ENCODE measurements at places on chromosomes 7 and 10.

DNA sequence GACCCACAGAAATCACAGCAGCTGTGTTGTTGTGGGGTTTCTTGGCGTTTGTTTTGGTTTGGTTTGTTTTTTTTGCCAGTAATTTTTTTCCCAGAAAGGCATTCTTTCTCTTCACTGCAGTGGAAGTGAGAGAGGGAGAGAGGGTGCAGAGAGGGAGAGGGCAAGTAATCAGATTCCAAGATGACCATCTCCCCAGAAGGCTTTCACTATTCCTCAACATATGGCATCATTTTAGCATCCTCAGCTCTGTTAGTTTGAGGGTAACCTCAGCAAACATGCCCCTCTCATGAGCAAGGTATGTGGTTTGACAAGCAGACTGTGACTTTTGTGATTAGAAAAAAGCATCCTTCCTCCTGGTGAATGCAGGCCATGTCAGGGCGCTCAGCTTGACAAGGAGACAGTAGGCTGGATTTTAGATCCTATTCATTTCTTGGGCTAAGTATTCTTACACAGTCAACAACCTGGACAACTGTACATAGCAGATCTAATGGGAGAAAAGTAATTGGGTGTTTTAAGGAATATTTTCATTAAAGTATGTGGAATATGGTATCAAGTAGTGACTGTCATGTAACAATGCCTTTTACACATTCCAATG, 86.3 kb upstream of the PIK3CG start:
- DNase-seq: no peak

- no peak for DNase-seq
These were observed 4.8 kb downstream of the UPK3B start for GRCh38 chr7:76514926-76515771.

DNA sequence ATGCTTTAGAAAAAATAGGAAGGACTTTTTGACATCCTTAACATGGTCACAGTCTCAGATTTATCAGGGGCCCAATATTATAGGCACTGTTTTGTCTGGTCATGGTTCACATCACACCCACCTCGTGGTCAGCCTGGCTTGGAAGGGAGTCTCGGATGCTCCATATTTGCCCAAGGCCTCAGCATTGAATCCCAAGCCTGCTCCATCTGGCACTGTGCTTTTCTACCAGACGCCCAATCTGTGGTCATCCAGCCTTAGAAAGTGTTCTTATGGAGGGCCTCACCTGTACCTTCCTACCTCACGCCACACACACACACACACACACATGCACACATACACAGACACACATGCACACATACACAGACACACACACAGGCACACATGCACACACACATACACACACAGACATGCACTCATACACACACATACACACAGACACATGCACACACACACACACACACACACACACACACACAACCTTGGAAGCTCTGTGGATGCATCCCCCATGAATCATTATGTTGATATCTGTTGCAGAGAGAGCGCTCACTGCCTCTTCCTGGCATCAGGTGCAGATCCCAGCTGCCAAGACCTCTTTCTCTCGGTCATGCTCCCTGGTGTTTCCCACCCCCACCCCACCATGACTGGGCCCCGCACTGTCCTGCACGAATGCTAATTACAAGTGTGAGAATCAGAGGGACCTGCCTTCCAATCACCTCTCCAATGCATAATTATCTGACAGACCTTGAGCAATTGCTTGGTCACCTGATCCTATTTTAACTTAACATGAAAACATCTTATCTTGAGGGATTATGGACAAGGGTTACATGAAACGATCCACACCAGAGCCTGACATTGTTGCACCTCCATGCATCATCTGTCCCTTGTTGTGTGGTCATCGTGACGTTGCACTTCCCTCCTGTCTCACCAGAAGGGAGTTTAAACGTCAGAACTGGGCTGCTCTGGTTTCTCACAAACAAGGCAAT, 122.7 kb upstream of the TMEM72 start:
- DNase-seq: no peak

DNA sequence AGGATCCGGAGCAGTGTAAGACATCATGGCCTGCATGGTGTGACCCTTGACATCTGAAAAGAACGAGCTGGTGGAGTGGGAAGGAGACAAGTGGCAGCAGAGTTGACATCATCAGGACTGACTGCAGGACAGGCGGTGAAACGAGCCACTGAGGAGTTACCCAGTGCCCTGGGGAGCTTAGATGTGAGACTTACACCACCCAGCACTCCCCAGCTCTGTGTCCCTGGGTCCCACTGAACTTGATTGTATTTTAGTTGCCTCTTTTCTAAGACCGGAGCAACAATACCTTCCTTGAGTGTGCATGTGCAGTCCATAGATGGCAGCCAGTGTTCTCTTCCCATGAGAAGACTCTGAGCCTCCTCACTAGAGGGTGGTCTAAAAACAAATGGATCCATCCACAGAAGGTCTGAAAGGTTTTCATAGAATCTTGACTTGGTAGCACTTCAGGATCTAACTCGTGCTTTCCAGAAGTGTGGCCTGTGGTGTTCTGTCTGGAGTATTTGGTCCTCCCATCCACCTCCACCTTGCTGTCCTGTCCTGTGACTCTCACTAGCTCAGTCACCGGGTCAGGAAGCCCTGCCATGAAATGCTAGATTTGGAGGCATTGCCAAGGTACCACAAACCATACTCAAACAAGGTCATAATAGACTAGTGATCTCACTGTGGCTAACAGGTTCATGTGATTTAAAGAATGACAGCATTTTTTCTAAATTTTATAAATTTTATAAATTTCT, 59.0 kb downstream of the IKZF1 start:
- no peak for DNase-seq

- no peak for DNase-seq
These were observed 3.3 kb downstream of the TRPV5 start for GRCh38 chr7:142930126-142930730.

- DNase-seq: no peak
These were observed 67.0 kb upstream of the CFAP46 start for GRCh38 chr10:133009218-133009950.

GRCh38 chr7:96179837-96180236, 142.1 kb downstream of the SLC25A13 start:
- no peak for DNase-seq

DNA sequence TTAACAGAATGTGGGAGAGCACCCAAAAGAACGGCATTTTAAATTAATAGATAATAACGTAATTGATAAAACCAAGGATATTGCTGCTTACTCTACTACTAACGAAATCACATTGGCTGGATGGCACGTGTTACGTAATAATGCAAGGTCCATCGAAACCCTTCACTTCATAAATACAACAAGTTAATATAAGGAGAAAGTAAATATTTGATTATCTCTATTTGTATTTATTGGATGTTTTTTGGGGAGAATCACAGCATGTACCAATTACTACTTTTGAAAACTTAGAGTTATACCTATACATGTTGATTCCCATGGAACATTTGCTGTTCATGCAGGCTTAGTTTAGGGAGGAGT, 1.6 kb downstream of the PRKG1 start:
- no peak for DNase-seq

DNA sequence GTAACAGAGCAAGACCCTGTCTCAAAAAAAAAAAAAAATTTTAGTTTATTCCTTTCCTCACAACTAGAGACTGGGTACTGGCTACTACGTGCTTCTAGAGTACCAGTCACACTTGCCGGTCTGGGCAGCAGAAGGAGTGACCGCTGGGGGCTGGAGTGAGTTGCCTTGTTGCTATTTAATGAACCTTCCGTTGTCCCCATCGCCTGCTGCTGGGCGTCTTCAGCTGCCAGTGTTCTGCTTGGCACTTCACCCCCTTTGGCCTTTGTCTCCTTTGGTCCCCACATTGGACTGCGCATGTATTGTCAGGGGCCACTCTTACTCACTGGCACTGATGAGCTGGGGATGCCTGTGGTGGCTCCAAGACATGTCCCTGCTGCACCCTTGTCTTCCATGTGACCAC, 110.6 kb downstream of the CLEC2L start:
- DNase-seq: no peak

- DNase-seq: no peak
These were observed 9.6 kb upstream of the CFAP46 start for GRCh38 chr10:132951926-132952325.

DNA sequence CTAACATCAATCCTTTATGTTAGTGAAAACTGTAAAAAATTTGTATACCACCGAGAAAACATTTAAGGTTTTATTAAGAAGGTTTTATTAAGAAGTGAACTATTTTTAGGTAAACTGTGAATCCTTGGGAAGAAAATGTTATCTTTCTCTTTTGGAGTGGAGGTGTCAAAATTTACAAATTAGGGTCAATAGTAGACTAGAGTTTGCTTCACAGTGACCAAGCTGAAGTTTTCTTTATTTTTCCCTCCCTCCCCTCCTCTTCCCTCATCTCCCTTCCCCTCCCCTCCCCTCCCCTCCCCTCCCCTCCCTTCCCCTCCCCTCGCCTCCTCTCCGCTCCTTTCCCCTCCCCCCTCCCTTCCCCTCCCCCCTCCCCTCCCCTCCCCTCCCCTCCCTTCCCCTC, 168.8 kb downstream of the CNTNAP2 start:
- DNase-seq: no peak

DNA sequence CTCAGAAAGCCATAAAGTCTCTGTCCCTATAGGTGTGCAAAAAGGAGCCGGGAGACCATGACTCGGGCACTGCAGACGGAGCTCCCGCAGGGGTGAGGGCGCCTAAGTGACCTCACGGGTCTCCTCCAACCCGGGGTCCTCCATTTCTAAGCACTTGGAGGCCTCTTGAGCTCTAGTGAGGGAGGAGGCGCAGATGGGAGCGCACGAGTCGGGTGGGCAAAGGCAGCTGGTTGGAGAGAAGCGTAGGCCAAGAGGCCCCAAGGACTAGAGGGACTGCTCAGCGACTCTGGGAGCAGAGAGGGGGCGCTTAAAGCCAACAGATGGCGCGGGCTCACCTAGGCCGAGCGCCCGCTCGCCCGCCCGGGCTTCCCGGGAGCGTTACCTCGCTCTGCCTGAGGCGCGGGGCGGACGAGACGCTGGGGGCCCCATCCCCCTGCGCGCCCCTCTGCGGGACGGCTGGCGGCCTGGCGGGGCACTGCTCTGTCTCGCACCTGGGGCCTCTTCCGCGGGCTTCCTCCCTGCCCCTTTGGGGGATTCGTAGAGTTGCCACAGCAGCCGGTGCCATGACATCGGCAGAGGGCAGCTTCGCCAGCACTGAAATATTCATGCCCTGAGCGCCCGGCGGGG, 523 bp upstream of the CDH23 start:
- no peak for DNase-seq

DNA sequence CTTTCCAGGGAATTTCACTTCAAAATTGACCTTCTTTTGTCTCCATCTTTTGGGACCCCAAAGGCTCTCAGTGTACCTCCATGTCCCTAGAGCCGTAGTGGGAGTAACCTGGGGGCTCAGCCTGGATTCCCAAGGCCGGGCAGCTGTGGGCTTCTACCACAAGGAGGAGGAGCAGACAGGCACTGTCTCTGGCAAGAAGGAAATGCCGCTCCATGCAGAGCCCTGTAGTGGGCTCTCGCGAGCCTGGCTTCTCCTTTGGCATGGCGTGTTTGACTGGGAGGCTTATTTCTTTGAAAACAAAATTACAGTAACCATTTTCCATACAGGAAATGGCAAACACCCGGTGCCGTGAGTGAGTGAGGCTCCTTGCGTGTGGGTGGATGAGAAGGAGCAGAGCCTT, 76.8 kb upstream of the FAM180A start:
- no peak for DNase-seq

DNA sequence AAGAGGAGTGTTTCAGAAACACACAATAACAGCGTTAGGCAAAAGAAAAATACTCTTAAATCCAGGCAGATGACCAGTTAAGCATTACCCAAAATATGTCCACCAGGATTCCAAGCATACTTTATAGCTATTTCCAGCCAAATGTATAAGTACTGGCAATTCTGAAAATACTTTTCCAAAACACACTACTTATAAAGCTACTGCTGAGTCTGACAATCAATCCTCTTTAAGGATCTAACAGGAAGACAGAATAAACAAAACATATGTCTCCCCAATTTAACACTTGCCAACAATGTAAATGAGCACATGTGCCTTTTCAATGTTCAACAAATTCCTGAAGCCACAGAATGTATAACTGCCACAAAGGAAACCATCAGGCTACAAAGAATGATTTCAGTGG, 370.9 kb downstream of the SORCS1 start:
- no peak for DNase-seq

GRCh38 chr7:157097569-157097968, 41.2 kb upstream of the UBE3C start:
- DNase-seq: no peak

DNA sequence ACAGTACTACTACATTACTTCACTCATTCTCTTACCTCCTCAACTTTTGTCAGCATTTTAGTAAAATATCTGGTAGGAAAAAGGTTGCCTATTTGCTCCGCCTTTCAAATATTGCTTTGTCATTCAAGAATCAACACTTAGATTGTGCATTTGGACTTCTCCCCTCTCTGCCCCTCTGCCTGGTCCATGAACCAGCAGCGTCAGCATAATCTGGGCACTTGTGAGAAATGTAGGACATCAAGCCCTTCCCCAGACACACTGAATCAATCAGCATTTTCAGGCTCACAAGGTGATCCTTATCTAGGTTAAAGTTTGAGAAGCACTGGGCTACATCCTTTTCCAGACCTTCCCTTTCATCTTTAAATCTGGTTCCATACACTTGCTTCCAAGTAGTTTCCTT, 16.3 kb downstream of the SLC13A1 start:
- no peak for DNase-seq

GRCh38 chr7:125375942-125376341, 446.3 kb upstream of the POT1 start:
- no peak for DNase-seq

- DNase-seq: no peak
These were observed 110.6 kb upstream of the ASAH2 start for GRCh38 chr10:50361946-50362345.

GRCh38 chr10:133141144-133141957, 18.7 kb upstream of the KNDC1 start:
- DNase-seq: no peak

- no peak for DNase-seq
These were observed 46.1 kb upstream of the MTPN start for GRCh38 chr7:136023134-136023869.

- DNase-seq: no peak
These were observed 16.8 kb downstream of the IL2RA start for GRCh38 chr10:6045314-6045848.

DNA sequence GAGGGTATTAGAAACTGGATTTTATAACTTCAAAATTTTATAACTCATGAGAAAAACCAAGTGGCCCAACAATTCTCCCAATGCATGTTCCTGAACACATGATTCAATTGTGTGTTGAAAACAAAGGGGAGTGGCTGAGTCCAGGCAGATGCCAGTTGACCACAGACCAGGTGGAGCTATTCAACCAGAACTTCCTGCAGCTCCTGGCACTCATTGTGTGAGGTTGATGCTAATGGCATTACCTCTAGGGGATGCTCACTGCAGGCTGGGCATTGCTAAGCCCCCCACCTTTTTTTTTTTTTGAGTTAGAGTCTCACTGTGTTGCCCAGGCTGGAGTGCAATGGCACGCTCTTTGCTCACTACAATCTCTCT, 20.3 kb downstream of the MYOF start:
- DNase-seq: no peak

- DNase-seq: no peak
These were observed 208.8 kb downstream of the TCERG1L start for GRCh38 chr10:131102676-131103075.
